Right atrium auricular region (tissue), 2 donors: ENCODE measurements at places on chromosomes 5 and 9. TPM values are rescaled to one million over a fixed set of nuclear protein-coding genes. Genes with fewer than 3 reads are reported as not detected.

DNA sequence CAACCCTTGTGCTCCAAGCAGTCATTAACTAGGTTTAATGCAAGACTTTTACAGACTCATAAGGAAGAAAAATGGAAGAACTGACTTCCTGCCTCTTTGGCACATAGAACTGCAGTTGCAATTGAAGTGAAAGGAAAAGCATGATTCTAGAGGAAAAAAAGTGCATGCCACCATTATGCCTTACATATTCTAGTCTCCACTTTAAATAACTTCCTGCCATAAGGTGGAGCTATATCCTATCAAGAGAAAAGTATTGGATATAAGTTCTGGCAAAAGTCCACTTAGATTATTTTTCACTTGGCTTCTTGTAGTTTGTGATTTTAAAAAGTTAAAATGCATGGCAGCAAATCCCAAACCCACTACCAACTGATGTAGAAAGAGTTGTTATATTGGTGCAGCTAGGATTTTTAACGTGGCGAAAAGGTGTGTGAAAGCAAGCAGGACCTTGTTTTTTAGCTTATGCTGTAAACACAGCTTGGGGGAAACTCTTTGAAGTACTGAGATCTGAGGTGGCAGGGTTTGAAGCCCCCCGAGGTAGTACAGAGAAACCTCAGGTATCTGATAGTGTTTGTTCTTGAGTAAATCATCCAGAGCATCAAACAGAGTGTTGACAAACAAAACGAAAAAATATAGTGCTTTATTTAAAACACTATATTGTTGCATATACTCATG, 117.9 kb downstream of the ANXA1 start:
- H3K27ac ChIP-seq: no peak overlapping the region
- no peak for DNase-seq

- no peak for DNase-seq
- H3K36me3 ChIP-seq: no peaks in the 10 kb centered on the region
- no peak overlapping the region for H3K4me3 ChIP-seq
- H3K27ac ChIP-seq: no peak overlapping the region
- no peaks in the 10 kb centered on the region for H3K4me1 ChIP-seq
These were observed 769.9 kb upstream of the ADAMTS16 start for GRCh38 chr5:4370218-4370617.

DNA sequence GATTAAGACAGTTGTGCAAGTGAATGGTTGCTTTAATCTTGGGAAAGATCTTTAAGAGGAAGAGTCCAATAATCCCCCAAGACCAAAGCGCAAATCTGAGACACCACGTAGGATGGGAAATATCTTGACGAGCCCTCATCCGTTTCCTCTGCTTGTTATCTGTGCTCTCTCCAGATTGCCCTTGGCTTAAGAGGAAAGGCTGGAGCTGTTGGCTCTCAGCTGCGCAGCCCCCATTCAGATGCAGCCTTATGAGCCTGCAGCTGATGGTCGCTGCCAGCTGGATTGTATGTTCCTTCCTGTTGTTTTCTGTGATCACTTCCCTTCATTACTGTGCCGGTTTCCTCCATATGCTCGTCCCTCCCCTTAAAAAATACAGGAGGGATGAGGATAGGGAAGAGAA, 47.7 kb downstream of the PWWP2A start:
- no peaks in the 10 kb centered on the region for H3K4me1 ChIP-seq
- no peak overlapping the region for H3K27ac ChIP-seq
- H3K36me3 ChIP-seq: peaks cover 4% of the 10 kb centered on the region
- no peaks in the 10 kb centered on the region for H3K27me3 ChIP-seq
- H3K4me3 ChIP-seq: no peak overlapping the region
- no peak for DNase-seq

DNA sequence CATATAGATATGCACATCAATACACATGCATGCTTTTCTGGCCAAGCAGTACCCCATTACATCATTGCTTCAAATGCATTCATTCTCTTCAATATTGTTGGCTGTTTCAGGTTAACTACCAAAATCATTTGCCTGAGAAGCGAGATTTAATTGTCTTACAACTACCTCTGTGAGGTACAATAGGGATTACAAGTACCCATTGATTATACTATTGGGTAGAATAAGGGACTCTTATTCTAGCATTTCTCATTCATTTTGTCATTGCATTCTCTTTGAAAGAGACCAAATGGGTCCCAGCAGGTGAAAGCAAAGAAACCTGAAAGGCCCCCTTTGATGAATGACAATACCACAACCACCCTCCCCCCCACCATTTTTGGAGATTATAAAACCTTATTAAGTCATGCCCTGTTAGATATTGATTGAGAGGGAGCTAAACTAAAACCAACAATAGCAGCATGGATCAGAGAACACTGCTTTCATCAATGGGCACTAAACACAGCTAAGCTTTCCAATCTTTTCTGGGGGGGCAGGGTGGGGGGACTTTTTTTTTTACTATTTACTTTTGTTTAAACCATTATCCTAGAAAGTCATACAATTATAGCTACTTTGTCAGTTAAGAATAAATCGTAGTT, 375.0 kb upstream of the CCNH start:
- no peaks in the 10 kb centered on the region for H3K36me3 ChIP-seq
- H3K27ac ChIP-seq: no peak overlapping the region
- no peak for DNase-seq
- H3K27me3 ChIP-seq: no peaks in the 10 kb centered on the region

SPATA31A3 gene
- total RNA-seq: not detected

SH3GLB2 gene
- total RNA-seq: 41.3 TPM

ZNF366 gene
- total RNA-seq: 9.0 TPM

GCNT4 gene
- total RNA-seq: 0.41 TPM

FRRS1L gene
- 4.3 TPM for total RNA-seq
